Fibroblast of skin of right biceps (primary cell): ENCODE measurements at places on chromosomes 4 and X.

GRCh38 chr4:88014386-88014905 lies 7.0 kb downstream of the PKD2 start:
- DNase-seq, result no peak

DNA sequence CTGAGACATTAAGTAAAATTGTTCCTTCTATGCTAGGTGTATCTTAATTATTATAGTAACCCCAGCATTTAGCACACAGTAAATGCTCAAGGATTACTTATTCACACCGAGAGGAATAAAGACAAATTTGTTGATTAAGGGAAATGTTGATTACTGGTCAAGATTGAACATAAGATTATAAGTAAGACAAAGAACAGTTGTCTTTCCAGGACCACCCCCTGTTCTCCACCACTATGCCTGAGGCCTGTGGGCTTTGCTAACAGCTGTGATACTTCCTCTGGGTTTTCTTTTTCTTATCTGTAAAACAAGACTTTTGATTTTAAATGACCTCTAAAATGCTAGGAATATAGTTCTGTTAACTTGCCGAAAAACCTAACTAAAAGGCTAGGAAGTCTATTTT lies 128.0 kb downstream of the DCLK2 start:
- DNase-seq, result no peak

DNA sequence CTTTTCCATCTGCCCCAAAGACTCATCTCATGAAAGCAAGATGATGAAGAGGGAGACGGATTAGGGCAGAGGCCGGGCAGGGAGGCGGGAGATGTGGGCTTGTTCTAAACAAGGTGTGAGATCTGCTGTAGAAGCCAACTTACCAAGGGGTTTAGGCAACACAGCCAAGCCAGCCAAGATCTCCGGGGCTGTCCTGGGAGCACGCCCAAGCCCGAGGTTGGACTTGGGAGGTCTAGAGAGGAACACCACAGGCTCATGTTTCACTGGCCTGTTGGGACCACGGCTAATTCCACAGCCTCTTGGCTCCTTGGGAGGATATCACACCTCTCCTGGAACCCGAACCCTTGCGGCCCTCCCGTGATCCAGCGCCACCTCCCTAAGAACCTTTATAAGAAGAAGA lies 171.4 kb downstream of the CRLF2 start:
- no peak for DNase-seq

DNA sequence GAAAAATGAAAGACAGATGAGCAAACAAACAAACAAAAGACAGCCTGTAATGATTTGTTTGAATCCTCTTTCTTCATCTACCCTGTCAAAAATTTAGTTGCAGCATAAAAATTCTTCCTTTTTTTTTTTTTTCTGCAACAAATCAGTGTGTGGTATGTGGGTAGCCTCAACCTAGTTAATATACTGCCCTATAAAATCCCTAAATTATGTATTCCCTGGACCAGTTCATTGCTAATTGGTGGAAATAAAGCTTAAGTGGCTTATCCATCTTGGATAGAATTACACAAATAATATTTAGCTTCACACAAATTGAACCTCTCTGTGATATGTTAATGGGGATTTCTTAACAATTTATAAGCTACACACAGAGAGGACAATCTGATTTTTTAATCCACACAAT lies 208.4 kb downstream of the NDST4 start:
- DNase-seq, result no peak

GRCh38 chr4:98275145-98275544 lies 14.0 kb downstream of the RAP1GDS1 start:
- no peak for DNase-seq

- DNase-seq, result no peak
Observed at GRCh38 chr4:26050212-26050643, 136.2 kb downstream of the SMIM20 start.

DNA sequence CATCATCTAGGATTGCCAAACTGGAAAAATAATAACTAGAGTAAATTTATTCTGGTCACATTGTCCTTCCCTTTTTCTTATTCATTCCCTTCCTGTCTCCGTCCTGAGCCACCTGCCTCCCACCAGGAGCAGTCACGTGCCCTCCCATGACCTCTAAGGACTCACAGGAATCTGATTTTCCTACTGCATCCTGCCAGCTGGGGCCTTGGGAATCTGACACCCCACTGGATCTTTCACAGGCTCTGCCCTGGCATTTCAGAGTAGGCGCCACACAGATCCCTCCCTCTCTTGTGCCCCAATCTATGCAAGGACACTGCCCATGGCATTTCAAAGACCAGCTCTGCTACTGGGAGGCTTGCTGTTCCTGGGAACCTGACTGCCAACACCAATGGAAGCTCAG lies 520.5 kb downstream of the PPARGC1A start:
- no peak for DNase-seq

DNA sequence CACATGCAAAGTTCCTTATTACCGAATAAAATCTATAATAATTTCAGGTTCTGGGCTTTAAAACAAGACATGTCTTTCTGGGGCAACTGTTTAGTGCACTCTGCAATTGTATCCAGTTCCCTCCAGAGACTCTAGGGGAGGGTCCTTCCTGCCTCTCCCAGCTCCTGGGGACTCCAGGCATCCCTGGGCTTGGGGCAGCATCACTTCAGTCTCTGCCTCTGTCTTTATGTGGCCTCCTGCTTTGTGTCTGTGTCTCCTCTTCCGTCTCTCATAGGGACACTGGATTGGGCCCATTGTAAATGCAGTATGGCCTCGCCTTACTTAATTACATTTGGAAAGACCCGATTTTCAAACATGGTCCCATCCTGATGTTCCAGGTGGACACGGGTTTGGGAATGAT lies 10.9 kb upstream of the ASMTL start:
- no peak for DNase-seq

- DNase-seq, result peak; percentile 33
Observed at GRCh38 chr4:37873386-37873785, 17.5 kb upstream of the TBC1D1 start.

GRCh38 chrX:69076088-69076487 lies 89.2 kb downstream of the PJA1 start:
- no peak for DNase-seq

- peak; percentile 22 for DNase-seq
Observed at GRCh38 chr4:107862658-107863057, 37.9 kb downstream of the SGMS2 start.

DNA sequence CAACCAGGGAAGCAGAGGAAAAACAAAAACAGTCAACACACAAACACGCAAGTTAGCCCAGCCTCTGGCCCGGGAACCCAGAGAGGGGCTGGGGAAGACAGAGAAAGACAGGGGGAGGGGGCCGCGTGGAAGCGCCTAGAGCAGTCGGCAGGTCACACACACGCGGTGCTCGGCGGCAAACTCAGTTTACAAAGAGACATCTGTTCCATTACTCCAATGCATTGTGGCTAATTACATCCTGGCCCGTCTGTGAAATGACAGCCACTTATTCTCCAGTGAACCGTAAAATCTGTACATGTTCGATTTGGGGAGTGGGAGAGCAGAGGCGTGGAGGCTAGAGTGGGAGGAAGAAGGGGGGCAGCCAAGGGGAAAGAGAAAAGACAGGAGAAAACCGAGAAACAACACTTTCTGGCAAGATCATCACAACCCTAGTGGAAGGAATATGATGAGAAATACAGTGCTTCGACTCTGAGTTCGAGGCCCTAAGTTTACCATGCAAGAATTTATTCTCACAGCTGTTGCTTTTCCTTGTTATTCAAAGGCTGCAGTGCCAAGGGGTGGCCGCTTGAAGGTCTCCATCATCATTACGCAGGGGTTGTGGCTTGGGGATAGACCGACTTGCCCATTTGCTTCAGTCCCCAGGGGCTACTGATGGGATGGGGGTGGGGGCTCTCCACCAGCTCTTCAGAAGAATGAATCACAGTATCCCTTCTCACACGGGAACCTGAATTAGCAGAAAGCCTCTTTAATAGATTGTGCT lies 167.7 kb downstream of the MGST2 start:
- peak; percentile 11 for DNase-seq

GRCh38 chrX:154733066-154733425 lies 17.8 kb downstream of the GAB3 start:
- no peak for DNase-seq

- peak; percentile 7 for DNase-seq
Observed at GRCh38 chrX:153063315-153063714, 7.0 kb downstream of the PNMA3 start.

DNA sequence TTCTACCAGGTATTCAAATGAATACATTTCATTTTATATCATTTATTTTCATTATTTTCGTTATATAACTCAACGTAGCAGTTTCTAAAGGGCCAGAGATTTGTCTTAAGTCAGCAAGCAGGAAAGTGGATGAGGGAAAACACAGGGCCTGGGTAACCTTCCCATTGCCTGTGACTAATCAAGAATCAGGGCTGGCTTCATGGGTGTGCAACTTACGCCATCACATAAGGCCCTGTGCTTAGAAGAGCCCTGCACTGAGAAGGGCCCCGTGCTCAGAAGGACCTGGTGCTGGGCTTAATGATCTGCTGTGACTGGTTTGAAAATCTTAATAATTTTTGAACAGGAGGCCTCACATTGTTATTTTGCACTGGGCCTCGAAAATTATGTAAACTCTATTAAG lies 65.4 kb upstream of the FAM9C start:
- DNase-seq, result peak; percentile 40
